ENCODE measurements at places on chromosomes 4 and X.

DNA sequence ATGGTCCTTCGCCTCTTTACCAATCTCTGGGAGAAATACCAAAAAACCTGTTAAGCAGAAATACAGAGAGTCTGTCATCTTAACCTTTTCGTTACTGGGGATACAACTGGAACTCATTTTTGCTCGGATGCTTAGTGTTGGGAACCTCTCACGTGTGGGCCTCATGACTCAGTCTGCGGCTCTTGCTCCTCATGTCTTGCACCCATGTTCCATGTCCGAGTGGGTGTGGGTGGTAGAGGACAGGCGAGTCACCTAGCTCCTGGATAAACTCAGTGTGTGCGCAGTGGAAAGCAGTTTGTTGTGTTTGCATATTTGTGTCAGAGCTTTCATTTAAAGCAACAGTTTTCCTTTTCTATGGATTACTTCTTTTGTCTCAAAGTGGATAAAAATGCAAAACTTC lies 70.6 kb downstream of the TNIP2 start:
- DNase-seq, result no peak

DNA sequence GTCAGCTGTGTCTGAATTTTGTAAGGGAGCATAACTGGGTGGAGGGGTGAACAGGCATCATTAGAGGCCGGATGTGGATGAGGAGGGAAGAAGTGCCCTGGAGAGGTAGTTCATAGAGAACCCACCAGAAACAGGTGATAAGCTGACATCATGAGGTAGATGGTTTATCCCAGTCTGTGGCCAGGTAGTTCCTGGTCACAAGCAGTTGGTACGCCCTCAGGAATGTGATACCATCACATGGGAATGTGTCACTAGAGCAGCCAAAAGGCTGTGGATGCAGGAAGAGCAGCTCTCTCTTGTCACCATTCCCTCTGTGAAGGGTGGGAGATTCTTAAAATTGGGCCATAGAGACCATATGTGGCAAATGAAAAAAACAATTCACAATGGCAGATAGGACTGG lies 21.9 kb downstream of the MSN start:
- no peak for DNase-seq

DNA sequence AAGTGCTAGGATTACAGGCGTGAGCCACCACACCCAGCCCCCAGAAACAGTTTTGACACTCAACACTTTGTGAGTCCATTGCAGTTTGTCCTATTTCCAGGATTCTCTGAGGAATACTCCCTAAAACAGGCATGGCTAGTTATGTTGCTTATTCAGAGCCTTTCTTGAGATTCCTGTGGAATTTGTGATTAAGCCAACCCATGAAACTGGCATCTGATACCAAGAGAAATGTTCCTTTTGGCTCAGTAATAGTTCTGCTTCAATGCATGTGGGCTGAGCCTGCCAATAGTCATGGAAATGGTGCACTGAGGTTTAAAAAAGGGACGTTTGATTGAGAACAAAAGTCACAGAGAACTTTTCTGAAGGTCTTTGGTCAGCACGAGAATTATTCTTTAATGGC lies 241.7 kb downstream of the PPP1R2C start:
- no peak for DNase-seq

DNA sequence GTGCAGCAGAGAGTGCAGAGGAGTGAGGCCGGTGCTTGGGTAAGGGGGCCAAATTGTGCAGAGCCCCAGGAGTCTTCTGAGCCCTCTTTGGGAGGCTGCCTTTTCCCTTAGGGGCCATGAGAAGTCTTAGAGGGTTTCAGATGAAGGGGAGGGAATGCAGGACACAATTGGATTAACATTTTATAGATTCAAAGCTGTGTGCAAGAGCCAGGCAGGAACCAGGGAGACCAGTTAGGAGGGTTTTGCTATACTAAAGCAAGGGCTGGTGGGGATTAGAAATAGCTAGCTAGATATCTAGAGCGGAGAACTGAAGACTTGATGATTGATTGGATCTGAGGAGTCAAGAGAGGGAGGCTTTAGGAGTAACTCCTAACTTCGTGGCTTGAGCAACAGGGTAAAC lies 49.5 kb upstream of the SETD7 start:
- DNase-seq, result no peak

DNA sequence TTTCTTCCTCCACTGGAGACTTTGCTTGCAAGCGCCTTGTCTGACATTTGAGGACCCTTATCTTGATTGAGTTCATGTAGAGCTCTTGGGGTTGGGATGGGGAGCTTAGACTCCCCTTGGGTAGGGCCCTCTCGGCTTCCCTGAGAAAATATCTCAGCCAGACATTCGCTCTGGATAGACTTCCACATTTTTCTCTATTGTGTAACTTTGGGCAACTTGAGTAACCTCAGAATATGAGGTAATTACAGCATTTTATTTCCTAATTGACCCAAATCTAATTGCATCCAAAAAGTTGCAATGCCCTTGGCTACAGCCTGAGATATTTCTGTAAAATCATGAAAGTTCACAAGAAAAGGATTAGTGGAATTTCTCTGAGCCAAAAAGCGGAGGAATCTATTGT lies 102.8 kb upstream of the MXRA5 start:
- no peak for DNase-seq

- no peak for DNase-seq
Observed at GRCh38 chrX:38276089-38276488, 51.2 kb downstream of the RPGR start.

DNA sequence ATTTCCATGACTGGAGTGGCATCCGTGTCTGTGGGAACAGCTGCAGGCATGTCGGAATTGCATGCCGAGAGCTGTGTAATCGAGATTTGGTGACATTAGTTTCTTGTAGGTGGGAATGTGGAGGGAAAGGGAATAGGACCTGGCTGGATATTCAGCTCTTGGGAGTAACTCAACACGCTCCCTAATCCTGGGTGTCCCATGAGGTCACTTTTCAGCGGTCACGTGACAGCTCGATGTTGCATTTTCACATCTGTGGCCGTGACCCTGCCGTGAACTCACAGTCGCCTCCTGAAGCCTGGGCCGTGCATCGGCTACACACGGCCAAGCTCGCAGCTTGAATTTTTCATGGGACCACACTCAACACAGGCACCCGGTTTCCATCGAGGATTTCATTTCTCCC lies 25.8 kb upstream of the PSAPL1 start:
- no peak for DNase-seq

DNA sequence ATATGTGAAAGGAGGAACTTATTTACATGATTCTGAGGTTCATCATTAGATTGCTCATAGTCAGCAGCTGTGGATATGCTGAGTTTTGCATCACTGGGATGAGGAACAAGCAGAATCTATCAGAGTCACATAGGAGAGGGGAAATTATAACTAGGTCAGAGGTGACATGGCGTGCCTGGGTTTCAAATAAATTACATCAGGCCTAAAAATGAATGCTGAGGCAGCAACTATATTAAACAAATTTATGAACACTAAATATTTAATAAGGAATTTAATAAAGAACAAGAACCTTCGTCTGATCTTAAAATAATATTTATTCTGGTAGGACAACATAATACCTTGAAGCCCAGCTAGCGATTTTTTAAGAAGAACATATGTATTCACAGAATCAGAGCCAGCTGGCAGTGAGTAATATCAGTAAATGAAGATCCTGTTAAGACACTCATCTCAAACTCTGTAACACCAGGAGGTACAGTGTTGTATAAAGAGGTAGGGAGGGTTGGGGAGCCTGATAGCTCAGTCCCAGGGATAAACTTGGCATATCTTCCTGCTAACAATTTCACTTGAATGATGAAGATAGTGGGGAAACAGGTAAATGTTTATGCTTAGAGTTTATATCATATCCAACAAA lies 60.9 kb upstream of the HS3ST1 start:
- no peak for DNase-seq

DNA sequence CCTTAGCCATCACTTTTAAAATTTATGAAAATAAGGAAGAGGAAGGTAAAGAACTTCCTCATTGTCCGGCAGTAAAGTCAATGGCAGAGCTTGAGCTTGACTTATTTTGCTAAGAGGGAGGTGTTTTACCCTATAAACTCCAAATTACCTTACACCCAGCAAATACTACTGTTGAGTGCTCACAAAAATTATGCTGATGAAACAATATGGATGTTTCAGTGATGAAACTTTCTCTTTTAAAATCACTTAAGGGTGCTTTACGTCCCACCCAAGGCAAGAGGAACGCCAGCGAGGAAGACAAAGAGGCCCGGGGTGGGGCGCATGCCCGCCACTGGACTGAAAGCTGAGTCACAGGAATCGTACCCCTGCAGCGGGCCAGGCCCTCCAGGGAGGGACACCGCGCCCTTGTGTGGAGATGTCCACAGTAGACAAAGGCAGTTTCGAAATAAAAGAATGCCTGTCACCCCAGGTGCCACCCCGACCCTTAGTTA lies 560 bp upstream of the TMSB4X start:
- peak; percentile 30 for DNase-seq

- no peak for DNase-seq
Observed at GRCh38 chr4:117134386-117134785, 49.0 kb upstream of the TRAM1L1 start.

DNA sequence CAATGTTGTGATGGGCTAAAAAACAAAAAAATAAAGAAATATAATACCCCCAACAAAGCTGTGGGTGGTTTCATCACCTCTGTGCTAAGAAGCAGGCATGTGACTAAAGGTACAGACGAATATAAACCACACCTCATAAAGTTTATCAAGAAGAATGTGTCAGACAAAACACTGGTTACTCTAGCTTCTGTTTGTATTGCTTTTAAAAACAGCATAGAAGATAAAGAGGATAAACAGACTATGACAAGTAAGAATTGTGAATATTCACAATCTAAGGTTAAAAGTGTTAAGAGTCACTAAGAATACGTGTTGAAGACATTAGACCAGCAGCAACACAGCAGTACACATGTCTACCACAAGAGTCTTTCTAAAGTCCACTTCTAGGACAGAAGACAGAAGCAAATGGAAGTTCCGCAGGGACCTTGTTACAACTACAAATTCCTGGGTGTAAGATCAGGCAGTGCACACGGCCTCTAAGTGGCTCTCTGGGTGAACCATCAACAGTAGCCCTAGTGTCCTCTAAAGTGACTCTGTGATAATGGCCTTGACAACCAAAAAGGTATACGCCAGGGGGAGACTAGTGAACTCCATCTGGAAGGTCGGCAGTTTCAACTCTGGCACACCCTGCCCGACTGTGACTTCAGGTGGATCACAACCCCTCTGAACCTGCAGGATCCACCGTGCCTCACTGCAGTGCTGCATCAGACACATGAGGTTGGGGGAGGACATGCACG lies 8.3 kb upstream of the FGFBP2 start:
- DNase-seq, result no peak

DNA sequence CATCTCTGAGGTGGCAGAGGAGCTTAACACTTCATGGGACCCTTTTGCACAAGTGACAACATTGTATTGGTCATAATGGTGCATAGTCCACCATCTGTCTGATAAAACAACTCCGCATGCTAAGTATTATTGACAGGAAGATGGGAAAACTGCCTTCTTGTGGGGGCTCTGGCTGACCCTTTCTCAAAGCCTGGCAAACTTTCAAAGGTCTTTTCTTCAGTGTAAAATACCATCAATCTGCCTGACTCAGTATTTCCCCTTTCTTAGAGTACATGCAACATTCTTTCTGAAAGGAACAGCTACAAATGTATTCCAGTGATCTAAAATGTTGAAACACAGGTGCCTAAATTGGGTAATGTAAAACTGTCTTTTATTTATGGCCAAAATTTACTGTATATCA lies 89.1 kb downstream of the NAA11 start:
- no peak for DNase-seq

- no peak for DNase-seq
Observed at GRCh38 chrX:153882086-153882498, 3.9 kb downstream of the L1CAM start.

DNA sequence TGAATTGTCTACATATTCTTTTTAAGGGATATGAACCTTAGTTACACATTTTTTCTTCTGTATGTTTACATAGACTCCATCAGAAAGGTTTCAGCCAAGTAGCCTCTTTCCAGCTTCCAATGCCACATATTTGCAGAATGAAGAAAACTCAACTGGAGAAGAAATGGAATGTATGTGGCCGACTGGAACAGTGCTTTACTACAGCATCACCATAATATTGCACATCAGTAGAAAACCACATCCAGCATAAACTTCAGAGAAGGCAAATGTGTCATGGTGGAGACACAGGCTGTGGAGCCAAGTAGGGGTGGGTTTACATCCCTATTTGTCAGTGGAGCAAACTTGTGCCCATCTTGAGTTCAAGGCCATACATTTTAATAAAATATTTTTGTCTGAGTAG lies 204.8 kb upstream of the LDB2 start:
- no peak for DNase-seq

- no peak for DNase-seq
Observed at GRCh38 chrX:101359966-101360365, 11.4 kb upstream of the TIMM8A start.

DNA sequence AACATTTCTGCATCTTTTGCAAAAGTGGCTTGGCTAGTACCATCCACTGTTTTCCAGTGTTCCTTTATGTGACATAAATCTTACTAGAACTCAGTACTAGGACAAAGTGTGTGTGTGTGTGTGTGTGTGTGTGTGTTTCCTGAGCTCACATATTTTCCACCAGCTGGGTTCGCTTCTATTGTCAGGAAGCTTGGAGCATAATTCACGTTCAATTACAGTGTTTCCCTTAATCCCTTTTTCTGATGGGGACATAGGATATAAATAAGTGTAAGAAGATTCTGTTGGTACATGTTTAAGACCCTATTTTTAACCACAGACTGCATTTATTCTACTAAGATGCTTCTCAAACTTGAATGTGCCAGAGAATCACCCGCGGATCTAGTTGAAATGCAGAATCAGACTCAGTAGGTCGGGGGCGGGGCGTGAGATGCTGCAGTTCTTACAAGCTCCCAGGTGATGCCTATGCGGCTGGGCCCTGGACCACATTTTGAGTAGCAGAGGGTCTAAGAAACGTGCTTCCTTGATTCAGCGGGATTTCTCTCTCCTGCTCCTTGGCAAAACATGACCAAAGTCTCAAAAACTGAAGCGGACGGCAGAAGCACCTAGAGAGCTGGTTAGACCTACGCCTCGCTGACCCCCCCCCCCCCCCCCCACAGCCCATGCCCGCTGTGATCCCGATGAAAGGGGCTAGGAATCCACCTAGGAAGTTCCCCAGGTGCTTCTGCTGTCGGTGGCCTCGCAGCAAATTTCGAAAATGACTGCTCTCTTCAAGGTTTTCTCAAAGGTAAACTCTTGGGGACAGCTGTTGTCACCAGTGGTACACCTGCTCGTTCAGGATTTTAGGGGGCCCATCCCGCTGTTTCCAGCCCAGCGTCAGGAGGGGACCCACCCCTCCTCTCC lies 797 bp downstream of the CD99L2 start:
- DNase-seq, result peak; percentile 15

DNA sequence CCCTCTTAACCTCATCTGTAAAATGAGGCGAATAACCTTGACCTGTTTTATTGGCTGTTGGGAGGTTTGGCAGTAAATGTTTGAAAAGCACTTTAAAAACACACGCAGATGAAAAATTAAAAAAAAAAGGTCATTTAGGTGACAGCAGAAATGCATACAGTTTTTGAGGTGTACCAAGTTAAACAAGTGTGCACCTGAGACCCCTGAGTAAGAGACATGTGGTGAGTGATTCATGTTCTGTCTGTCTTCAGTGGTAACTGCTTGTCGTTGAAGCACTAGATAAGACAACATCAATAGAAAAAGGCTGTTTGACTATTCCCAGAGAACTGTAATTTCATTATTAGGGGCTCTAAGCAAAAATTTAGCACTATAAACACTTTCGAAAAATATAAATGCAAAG lies 608.4 kb upstream of the PITX2 start:
- no peak for DNase-seq

- DNase-seq, result no peak
Observed at GRCh38 chr4:793093-793861, 32.7 kb downstream of the CPLX1 start.
